Cerebellar nuclear complex (tissue), 1 donor: ENCODE measurements at places on chromosomes 3 and 15.

- no peak for DNase-seq
These were observed 616.0 kb upstream of the NAALADL2 start for GRCh38 chr3:174243171-174243570.

- DNase-seq: no peak
These were observed 178.1 kb downstream of the RORA start for GRCh38 chr15:61050844-61051568.

DNA sequence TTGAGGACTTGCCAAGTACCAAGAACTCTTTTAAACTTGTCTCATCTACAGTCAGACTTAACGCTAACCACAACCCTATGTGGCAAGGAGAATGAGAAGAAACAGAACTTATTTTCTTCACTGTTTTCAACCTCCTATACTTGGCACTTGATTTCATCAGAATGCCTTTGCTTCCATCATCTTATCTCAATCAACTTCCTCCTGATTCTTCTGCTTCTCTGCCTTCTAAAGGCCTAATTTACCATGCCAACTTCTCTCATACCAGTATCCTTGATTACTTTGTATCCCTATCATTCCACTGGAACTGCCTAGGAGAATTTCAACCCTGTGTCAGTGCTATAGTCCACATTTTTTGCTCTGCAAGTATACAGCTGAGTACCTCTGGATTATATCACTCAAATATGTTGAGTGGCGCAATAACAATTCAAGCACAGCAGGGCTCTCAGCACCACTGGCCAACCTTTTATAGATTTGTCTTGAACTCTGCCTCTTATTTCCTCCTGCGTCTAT is 413.6 kb downstream of the ROBO1 start:
- no peak for DNase-seq

- no peak for DNase-seq
These were observed 205.4 kb upstream of the UBE2E1 start for GRCh38 chr3:23600167-23600871.

GRCh38 chr3:172222478-172223071 is 183.2 kb downstream of the FNDC3B start:
- no peak for DNase-seq

- no peak for DNase-seq
These were observed 75.9 kb downstream of the SCN5A start for GRCh38 chr3:38573556-38573955.

GRCh38 chr15:80785335-80785734 is 6.2 kb downstream of the CEMIP start:
- no peak for DNase-seq

GRCh38 chr15:91864664-91865063 is 11.2 kb downstream of the SLCO3A1 start:
- DNase-seq: no peak

DNA sequence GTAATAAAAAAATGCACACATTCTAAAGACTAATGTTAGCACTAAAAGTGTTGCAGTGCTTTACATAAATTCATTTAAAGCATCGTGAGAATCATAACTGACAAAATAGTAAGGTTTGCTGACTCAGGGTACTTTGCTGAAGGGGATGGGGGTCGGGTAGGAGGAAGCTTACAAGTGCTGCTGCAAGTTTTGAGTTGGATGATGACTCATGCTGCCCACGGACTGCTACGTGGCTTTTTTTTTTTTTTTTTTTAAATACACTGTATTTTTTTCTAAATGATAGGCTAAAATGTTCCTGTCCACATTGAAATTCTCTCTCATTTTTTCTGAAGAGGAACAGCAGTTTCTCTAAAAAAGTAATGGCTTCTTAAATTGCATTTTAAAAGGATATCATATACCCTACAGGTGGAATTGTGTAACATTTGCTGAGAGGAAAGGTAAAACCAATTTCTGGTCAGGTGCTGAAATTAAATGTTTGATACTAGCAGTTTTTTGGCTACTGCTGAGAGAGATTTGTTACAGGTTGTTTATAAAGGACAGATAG is 2.2 kb downstream of the MAPK6 start:
- DNase-seq: no peak

DNA sequence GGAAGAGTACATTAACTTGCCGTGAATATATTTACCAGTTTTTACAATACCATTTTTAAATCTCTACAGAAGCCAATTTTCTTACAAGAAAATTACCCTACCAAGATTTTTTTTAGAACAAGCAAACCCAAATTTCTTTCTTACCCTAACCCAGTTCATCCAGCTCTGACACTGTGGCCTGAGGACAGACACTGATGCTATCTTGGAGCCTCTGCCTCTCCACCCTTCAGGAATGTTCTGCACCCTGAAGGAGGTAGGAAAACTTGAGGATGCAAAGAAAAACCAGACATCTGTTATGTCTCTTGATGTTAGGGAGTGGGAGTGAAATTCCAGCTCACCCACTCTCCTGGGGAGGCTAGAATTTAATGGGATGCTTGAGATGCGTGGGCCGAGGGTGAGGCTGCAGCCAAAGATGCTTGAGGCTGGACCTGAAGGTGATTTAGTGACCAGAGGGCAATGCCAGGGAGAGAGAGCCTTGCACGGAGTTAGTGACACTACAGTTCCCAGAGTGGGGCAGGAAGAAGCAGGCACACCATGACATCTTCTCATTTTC is 69.9 kb downstream of the LIPC start:
- DNase-seq: no peak

- DNase-seq: no peak
These were observed 110.0 kb upstream of the CDIN1 start for GRCh38 chr15:36469311-36469966.

GRCh38 chr15:49239105-49239504 is 69.1 kb downstream of the GALK2 start:
- DNase-seq: no peak

DNA sequence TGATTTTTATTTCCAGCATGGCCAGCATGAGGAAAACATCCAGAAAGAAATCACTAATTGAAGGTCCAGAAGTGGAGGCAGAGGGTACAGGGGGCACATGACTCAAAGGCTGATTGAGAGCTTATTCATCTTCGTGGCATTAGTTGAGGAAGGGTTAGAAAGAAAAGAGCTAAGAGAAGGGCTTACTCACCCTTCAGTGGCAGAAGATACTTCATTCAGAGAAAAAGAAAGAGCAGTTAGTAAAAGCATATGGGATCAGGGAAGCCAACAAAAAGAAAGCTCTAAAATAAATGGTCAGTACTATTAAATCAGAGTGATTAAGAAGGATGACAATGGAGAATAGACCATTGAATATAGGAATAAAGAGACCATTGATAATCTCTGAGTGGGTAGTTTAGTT is 25.2 kb downstream of the GAP43 start:
- DNase-seq: no peak

- DNase-seq: no peak
These were observed 390.4 kb downstream of the SI start for GRCh38 chr3:164687902-164688301.

- no peak for DNase-seq
These were observed 293.6 kb downstream of the OCA2 start for GRCh38 chr15:27805261-27806220.

DNA sequence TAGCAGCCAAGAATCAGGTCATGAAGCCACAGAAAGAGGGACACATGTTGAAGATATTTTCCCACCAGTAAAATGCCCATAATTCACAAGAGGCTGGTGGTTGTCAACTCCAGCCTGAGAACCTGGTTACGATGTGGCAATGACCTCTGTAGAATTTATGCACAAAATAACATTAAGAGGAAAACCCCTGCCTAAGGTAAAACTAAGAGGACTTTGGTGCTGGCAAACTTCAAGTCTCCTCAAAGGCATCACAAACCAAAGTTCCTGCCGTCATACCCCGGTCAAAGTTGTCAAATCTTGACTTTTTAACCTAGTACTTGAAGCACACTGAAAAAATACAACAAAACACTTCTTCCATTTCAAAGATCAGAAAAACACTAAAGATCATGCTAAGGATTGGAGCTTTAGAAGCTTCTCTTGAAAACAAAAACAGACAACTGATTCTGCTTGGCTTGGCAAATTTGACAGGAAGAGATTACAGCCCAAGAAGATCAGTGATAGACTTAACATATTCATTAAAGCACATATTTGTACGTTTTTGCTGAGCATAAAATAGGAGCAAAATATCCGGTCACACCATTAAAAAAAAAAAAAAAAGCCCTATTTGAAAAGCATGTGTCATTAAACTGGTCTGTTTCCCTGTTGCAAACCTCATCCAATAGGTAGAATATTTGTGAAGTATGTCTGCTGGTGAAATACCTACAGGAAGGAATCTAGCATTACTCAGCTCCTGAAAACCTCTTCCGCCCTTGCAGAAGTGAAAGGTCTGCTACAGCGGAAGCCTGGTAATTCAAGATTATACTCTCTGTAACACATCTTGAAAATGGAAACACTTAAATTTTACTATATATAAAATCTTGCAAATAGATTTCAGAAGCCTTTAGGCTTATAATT is 22.8 kb downstream of the EIF4E3 start:
- DNase-seq: no peak
